ENCODE measurements at places on chromosomes 1 and 21.

GRCh38 chr1:37189111-37189510, 154.8 kb upstream of the GRIK3 start:
- DNase-seq: no peak

- DNase-seq: no peak
Measured at GRCh38 chr1:150186789-150187559, 37.3 kb downstream of the PLEKHO1 start.

GRCh38 chr1:212683357-212683722, 16.3 kb downstream of the BATF3 start:
- peak; percentile 18 for DNase-seq

DNA sequence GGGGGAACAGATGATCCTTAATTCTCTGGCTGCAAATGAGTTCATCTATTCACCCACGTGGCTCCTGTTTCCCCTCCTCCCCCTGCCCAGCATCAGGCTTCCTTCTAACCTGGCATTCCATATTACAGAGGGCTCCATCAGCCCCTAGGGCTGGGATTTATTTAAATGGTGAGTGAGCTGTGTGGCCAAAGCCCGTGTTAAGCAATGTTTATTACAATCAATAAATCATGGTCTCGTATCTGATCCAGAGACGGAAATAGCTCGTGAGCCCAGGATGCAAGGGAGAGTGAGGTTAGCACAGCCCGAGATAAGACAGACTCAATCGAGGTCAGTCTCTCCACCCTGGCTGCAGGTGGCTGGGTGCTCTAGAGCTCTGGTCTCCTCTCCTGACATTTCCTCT, 43.1 kb upstream of the IGSF21 start:
- no peak for DNase-seq

DNA sequence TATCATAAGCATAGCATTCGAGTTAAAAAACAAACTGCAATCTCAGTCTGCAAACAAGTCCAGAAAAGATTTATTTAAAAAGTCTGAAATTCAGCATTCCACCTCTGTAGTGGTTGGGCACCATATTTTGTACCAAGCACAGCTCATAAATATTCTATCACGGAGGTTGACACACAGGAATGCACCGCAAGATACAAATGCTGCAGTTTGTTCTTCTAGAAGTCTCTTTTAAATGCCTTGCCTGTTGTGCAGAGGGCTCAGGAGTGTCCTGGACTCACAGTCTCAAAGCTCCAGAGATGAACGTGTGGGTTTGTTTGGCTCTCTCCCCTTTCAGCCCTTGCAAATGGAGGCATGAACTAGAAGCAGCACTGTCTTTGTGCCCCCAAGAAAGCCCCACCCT, 212.4 kb upstream of the USP24 start:
- no peak for DNase-seq

GRCh38 chr1:180961622-180962021, 48.9 kb downstream of the KIAA1614 start:
- no peak for DNase-seq

DNA sequence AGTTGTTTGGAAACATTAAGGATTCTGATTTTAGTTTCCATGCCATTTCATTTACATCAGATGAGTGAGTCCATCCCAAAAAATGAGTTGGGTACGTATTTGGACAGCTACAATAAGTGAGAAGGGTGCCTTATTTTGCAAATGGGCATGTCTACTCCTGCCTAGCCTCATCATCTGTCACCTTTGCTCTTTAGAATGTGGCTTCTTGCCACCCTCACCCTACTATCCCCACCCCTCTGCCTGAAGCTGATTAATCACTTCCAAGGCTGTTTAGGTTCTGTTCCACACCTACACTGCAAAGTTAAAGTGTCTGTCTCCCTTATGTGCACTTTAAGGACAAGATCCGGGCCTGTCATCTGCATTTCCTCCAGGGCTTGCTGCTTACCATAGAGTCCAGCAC, 61.2 kb downstream of the ST6GALNAC5 start:
- DNase-seq: no peak

DNA sequence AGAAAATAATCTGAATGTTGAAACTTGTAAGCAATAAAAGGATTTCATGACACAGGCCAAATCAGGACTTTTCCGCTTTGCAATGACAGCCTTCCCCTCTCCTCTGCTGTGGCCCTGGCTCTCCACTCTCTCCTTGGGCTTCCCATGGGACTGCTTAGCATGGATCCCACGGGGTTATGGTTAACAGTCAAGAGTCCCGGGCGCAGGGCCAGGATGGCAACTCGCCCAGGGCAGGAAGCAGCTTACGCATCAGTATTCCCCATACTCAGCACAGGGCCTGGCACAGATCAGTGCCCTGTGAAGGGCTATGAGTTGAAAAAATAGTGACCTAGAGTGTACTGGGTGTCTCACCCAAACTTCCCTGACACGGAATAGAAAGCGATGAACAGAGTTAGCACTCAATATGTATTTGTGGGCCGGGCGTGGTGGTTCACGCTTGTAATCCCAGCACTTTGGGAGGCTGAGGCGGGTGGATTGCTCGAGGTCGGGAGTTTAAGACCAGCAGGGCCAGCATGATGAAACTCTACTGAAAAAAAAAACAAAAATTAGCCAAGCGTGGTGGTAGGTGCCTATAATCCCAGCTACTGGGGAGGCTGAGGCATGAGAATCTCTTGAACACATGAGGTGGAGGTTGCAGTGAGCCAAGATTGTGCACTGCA, 29.1 kb upstream of the GRHL3 start:
- DNase-seq: no peak

Data from CD8-positive, alpha-beta memory T cell (primary cell).